ENCODE measurements at places on chromosomes 2 and 18.

DNA sequence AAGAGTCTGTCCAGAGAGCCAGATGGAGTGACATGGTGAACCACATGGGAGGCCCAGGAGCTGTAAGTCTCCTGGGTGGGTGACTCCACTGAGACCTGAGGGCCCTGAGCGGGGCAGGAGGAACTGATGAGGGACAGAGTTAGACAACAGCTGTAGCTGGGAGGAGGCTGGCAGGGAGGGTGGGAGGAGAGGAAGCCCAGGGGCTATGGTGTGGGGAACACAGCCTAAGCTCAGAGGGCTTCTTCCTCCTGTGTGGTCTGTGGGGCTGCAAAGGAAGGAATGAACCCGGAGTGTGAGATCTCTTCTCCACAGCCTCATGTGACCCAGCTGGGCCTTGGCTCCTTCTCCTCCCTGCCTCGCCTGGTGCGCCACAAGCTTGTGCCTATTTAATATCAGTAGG lies 395.6 kb upstream of the HS6ST1 start:
- DNase-seq: no peak

DNA sequence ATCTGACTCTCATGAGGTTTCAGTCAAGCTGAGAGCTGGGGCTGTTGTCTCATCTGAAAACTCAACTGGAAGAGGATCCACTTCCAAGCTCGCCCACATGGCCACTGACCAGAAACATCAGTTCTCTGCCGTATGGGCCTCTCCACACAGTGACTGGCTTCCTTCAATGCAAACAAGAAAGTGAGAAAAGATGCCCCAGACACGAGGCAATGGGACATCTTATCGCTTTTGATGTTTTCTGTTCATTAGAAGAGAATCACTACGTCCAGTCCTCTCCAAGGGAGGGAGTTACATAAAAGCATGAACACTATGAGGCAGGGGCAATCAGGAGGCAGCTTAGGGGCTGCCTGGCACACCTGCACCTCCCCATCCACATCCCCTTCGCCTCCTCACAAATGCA lies 307.1 kb upstream of the EPAS1 start:
- no peak for DNase-seq

- DNase-seq: no peak
Observed at GRCh38 chr2:70817284-70817954, 3.0 kb downstream of the CLEC4F start.

- DNase-seq: no peak
Observed at GRCh38 chr2:16402891-16403290, 262.7 kb downstream of the CYRIA start.
